PC-3 (cell line): ENCODE measurements at places on chromosomes 13 and 19. TPM values are rescaled to one million over a fixed set of nuclear protein-coding genes. Genes with fewer than 3 reads are reported as not detected.
A peak's percentile ranks its signal among the peaks of the same experiment; 100 is the strongest.

ETV2 gene
- 0.36 TPM in 1 of 2 replicates, not detected in the other for total RNA-seq

MEIOSIN gene
- not detected in 2 replicates for total RNA-seq

CALR3 gene
- total RNA-seq: 0.47 TPM in 1 of 2 replicates, not detected in the other

HSPB6 gene
- total RNA-seq: not detected in 2 replicates

ARL11 gene
- not detected in 2 replicates for total RNA-seq

ZNF780A gene
- 3.3 and 9.0 TPM in 2 replicates for total RNA-seq

SIGLEC12 gene
- not detected in 2 replicates for total RNA-seq

CEACAM16 gene
- not detected in 2 replicates for total RNA-seq

COMP gene
- 0.04 TPM in 1 of 2 replicates, not detected in the other for total RNA-seq

RGL3 gene
- 23.5 and 24.2 TPM in 2 replicates for total RNA-seq

GRCh38 chr19:55373306-55373992 lies 3.2 kb upstream of the TMEM190 start:
- H3K27ac ChIP-seq: peak overlapping the region; percentile 6; the same call in 1 of the 2 replicates
- no peaks in the 10 kb centered on the region for H3K27me3 ChIP-seq
- no peak overlapping the region for H3K4me3 ChIP-seq

DNA sequence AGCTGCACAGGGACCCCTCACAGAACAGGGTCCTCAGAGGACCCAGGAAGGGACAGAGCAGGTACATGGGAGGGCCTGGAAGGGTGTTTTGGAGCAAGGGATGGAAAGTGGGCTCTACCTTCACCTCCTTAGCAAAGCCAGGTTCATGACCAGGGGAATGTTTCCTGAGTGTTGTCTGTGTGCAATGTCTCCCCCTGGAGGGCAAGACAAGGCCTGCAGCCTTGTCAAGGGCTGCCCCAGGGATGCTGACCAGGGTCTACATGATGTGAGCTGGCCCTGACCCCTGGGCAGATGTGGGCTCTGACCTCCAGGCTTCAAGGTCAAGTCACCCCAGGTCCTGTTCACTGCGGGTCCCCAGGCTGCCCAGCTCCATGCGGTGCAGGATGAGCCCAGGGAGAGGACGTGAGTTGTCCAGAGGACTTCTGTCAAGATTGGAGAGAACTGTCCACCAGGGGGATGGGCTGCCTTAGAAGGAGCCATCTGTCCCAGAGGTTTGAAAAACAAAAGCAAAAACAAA lies 1.0 kb upstream of the CEACAM1 start:
- no peaks in the 10 kb centered on the region for H3K27me3 ChIP-seq
- no peak overlapping the region for H3K4me3 ChIP-seq
- H3K4me1 ChIP-seq: peaks cover 18% of the 10 kb centered on the region
- peak; percentile 71 for DNase-seq
- no peaks in the 10 kb centered on the region for H3K36me3 ChIP-seq

- peak within 1 kb of the TSS; percentile 78 for H3K4me3 ChIP-seq
- H3K27me3 ChIP-seq: no peaks in the 10 kb centered on the region
- peak within 1 kb of the TSS; percentile 46 for H3K27ac ChIP-seq
Measured at GRCh38 chr19:35268536-35269437, at the start of gene USF2. USF2 (plus strand) TSS chr19:35268962; CDS start chr19:35269102, 140 bp downstream.

- no peaks in the 10 kb centered on the region for H3K4me1 ChIP-seq
- no peak for DNase-seq
- H3K27ac ChIP-seq: no peak overlapping the region
- H3K4me3 ChIP-seq: no peak overlapping the region
- no peaks in the 10 kb centered on the region for H3K36me3 ChIP-seq
Measured at GRCh38 chr13:98157188-98157587, 14.3 kb downstream of the FARP1 start.

- no peaks in the 10 kb centered on the region for H3K27me3 ChIP-seq
- no peaks in the 10 kb centered on the region for H3K36me3 ChIP-seq
- peaks cover 18% of the 10 kb centered on the region for H3K4me1 ChIP-seq
- peak; percentile 15 for DNase-seq
- H3K27ac ChIP-seq: no peak overlapping the region
- H3K4me3 ChIP-seq: no peak overlapping the region
Measured at GRCh38 chr19:6070720-6071485, 39.4 kb downstream of the RFX2 start.

GRCh38 chr13:77291774-77292173 lies 35.1 kb downstream of the MYCBP2 start:
- no peaks in the 10 kb centered on the region for H3K27me3 ChIP-seq
- peaks cover 15% of the 10 kb centered on the region for H3K4me1 ChIP-seq
- no peak for DNase-seq

DNA sequence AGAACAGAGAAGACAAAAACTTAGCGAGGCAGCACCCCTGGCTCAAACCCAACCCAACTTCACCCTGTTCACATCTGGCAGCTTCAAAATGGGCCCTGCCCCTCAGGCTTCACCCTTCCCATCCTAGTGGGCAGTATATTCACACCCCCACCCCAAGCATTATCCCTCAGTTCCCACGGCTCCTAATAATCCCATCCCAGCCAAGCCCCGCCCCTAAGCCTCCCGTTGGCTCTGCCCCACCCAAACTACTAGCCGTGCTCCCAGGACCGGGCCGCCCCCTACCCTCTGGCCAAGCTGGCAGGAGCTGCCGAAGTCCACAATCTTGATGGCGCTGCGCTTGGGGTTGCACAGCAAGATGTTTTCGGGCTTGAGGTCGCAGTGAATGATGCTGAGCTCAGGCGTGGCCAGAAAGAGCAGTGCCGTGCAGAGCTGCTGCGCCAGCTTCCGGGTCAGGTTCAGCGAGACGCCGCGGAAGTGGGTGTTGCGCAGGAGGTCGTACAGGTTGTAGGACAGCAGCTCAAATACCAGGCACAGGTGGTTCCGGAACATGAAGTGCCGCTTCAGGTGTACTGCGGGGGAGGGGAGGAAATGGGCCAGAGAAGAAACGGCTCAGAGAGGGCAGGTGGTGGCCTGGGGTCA lies 5.8 kb downstream of the DYRK1B start:
- no peak overlapping the region for H3K4me3 ChIP-seq
- no peaks in the 10 kb centered on the region for H3K36me3 ChIP-seq
- no peaks in the 10 kb centered on the region for H3K4me1 ChIP-seq
- no peak overlapping the region for H3K27ac ChIP-seq
- H3K27me3 ChIP-seq: no peaks in the 10 kb centered on the region
- no peak for DNase-seq

GRCh38 chr19:47142779-47143178 lies 12.1 kb downstream of the SAE1 start:
- DNase-seq: no peak
- H3K27ac ChIP-seq: no peak overlapping the region
- no peak overlapping the region for H3K4me3 ChIP-seq

DNA sequence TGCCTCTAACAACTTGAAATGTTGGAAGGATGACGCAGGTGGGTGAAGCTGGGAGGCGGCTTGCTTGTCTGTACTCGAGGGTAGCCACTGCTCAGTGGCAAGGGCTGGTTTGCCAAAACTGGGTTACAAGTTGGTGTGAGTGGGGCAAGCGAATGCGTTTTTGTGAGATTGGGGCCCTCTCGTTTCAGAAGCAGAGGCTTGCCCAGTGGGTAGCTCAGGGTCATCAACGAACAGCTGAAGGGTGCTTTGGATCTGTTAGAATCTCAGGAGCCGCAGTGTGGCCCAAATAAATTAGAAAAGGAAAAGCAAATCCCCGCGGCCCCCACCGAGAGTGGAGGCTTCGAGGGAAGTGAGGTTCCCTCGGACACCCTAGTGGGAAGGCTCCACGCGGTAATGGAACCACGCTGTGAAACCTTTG lies 7.3 kb downstream of the ATP4B start:
- H3K36me3 ChIP-seq: no peaks in the 10 kb centered on the region
- no peak for DNase-seq
- no peak overlapping the region for H3K27ac ChIP-seq
- no peaks in the 10 kb centered on the region for H3K27me3 ChIP-seq
- no peak overlapping the region for H3K4me3 ChIP-seq

GRCh38 chr13:106275446-106276032 lies 259.9 kb downstream of the EFNB2 start:
- no peaks in the 10 kb centered on the region for H3K36me3 ChIP-seq
- H3K27ac ChIP-seq: no peak overlapping the region
- H3K27me3 ChIP-seq: no peaks in the 10 kb centered on the region
- H3K4me3 ChIP-seq: no peak overlapping the region
- DNase-seq: no peak
- peaks cover 17% of the 10 kb centered on the region for H3K4me1 ChIP-seq

DNA sequence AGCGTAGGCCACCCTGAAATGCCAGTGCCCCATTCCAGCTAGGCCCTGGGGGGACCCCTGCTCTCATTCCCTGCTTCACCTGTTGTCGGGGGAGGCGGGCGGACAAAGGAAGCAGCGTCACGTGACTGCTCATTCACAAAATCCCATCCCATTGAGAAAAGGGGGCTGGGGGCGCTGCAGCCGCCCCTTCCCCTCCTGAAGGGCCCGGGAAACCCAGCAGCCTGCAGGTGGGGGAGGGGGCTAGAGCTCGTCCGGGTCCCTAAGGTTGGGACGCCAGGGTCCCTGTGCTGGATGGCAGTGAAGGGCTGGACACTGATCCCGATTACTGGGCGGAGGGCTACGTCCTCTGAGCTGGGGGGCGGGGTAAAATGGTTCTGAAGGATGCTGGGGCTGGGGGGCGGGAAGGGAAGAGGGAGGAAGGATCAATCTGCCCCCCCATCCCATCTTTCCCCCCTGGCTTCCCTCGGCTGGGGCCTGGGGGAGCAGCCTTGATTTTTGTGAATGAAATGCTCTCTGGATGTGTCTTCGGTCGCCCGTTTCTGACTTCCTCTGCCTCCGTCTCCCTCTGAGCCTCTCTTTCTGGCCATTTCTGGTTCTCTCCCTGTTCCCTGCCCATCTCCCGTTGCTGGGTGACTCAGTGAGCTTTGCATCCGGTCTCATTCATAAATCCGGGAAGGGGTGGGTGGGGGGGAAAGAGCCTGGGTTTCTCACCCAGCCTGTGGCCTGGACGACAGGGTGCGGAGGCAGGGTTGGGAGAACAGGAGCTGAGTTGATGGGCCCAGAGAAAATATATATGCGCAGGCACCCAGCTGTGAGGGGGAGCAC lies 816 bp downstream of the SPRED3 start:
- H3K4me3 ChIP-seq: peak overlapping the region; percentile 85
- peak; percentile 72 for DNase-seq
- H3K36me3 ChIP-seq: no peaks in the 10 kb centered on the region
- peaks cover 7% of the 10 kb centered on the region; the same call in 1 of the 2 replicates for H3K4me1 ChIP-seq
- H3K27me3 ChIP-seq: no peaks in the 10 kb centered on the region

GRCh38 chr19:16509141-16510061 lies 13.2 kb downstream of the C19orf44 start:
- H3K4me1 ChIP-seq: no peaks in the 10 kb centered on the region
- H3K4me3 ChIP-seq: no peak overlapping the region
- DNase-seq: no peak
- H3K27ac ChIP-seq: no peak overlapping the region

DNA sequence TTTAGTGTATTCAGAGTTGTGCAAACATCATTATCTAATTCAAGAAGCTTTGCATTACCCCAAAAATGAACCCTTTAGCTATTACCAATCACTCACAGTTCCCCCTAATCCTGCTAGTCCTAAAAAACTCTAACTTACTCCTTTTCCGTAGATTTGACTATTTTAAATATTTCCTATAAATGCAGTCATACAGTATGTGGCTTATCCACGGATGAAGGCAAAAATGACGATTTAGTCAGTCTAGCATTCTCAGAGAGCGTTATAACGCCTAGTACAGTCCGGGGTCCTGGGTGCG lies 587 bp upstream of the ZNF383 start:
- no peaks in the 10 kb centered on the region for H3K4me1 ChIP-seq
- H3K27ac ChIP-seq: no peak overlapping the region
- no peak for DNase-seq
- H3K4me3 ChIP-seq: peak overlapping the region; percentile 93
- H3K27me3 ChIP-seq: no peaks in the 10 kb centered on the region

DNA sequence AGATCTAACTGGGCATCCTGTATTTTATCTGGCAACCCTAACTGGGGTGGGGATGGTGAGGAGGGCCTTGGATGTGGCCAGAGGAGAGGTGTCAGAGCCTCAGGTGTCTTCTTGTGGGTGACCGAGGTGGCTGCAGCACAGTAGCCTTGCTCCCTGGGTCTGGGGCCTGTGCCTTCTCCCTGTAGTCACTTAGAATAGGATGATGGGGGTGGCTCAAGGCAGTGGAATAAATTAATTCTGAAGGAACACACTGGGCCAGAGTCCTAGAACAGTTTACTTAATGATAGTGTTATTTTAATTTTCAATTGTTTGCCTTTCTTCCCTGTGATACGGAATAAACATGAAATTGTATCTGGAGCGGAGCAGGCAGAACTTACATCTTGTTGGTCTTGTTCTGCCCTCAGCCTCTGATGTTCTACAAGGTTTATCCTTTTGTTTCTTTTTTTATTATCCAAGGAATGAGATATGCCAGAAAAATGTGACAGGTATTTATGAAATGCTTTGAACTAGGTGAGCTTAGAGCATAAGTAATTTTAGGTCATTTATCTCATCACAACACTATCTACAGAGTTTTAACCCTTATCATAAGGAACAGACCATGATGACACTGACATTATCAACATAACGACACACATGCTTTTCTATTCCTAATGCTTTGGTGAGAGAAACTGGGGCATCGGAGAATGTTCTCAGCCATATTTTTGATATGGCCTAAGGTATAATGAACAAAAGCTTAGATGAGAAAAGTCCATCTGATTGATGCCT lies 51.4 kb downstream of the LRCH1 start:
- H3K4me1 ChIP-seq: peaks cover 46% of the 10 kb centered on the region
- H3K27ac ChIP-seq: no peak overlapping the region
- no peak for DNase-seq

GRCh38 chr13:108003626-108004025 lies 211.7 kb downstream of the LIG4 start:
- DNase-seq: peak; percentile 70
- H3K36me3 ChIP-seq: no peaks in the 10 kb centered on the region
- H3K27me3 ChIP-seq: no peaks in the 10 kb centered on the region
- peaks cover 6% of the 10 kb centered on the region; the same call in 1 of the 2 replicates for H3K4me1 ChIP-seq
- H3K27ac ChIP-seq: no peak overlapping the region

GRCh38 chr13:27583645-27584044 lies 36.7 kb downstream of the LNX2 start:
- no peak overlapping the region for H3K27ac ChIP-seq
- DNase-seq: no peak
- peaks cover 28% of the 10 kb centered on the region for H3K4me1 ChIP-seq
- H3K27me3 ChIP-seq: no peaks in the 10 kb centered on the region
- H3K4me3 ChIP-seq: no peak overlapping the region

DNA sequence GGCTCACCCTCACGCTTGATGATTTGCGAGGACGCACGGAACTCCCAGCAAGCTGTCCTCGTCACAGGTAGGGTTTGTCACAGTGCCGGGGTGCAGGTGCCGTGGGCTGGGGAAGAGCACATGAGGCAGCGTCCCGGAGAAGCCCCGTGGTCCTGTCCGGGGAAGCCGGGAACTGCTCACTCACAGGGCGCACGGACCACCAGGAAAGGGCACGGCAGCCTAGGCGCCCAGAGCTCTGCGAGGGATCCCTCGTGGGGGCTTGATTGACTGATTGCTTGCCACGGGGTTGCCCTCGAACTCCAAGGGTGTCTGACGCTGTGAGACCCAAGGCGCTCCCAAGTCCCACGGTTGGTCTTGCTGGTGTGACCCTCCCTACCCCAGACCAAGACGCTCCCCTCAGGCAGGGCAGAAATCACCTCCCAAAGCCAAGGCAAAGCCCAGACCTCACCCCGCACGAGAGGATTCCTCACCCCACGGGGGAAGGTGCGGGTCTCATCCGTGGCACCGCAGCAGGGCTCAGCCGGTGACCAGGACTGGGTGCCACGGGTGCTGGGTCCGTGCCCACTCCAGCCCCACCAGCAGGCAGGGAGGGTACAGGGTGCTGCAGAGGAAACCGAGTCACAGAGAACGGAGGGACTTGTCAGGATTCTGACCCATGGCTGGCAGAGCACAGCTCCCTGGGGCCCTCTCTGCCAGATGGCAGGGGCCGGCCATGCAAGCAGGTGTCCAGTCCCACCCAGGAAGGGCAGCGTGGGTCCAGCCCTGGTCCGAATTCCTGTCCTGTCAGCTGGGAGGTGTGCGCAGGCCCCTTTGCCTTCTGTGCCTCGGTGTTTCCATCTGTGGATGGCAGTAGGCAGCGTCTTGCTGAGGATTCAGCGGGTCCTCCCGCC lies 7.7 kb downstream of the C2CD4C start:
- H3K4me1 ChIP-seq: no peaks in the 10 kb centered on the region
- no peaks in the 10 kb centered on the region for H3K27me3 ChIP-seq
- no peak for DNase-seq
- H3K27ac ChIP-seq: no peak overlapping the region
